ENCODE measurements at places on chromosomes 2 and 18. TPM values are rescaled to one million over a fixed set of nuclear protein-coding genes. Genes with fewer than 3 reads are reported as not detected.

GRCh38 chr2:207225773-207226172 is 60.0 kb upstream of the KLF7 start:
- no peak for DNase-seq

DNA sequence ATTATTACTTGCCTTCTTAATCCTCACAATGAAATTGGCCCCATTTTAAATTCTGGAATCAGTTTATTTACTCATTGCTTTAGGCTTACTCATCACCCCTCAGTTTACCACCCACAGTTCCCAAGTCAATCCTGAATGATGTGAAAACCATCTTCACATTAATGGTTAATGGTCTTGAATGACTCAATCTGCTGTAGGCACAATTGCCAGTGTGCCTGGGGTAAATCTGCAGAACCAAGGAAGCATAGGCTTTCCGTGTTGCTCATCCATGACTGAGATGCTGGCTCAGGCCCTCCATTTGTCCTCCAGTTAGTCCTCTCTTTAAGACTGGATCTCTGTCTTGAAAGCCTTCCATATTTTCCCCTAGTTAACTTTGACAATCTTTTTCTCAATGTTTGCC is 164.5 kb downstream of the PMAIP1 start:
- no peak for DNase-seq

GRCh38 chr18:46942646-46943045 is 25.2 kb downstream of the KATNAL2 start:
- DNase-seq = no peak

DNA sequence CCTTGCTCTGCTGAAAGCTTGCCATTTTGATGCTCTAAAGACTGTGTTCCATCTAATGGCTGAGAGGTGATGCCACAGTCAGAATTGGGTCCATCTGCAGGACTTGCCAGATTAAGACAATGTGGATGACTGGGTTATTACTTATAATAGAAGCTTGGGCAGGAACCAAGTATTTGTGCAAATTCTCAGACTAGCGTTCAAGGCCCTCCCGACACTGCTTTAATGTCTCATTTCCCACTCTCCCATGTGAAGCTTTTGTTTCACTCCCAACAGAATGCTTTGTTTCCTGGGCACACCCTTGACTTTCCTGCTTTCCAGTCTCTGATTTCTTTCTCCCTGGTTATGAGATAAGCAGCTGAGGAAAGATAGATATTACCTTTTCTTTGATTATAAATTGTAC is 215.8 kb downstream of the KCNS3 start:
- DNase-seq = no peak

- no peak for DNase-seq
Measured at GRCh38 chr2:6812857-6813530, 52.7 kb downstream of the CMPK2 start.

CXCR2 gene
- polyA plus RNA-seq = 0.09 TPM

GLI2 gene
- 5.3 TPM for polyA plus RNA-seq

FAM228B gene
- 20.7 TPM for polyA plus RNA-seq

CTLA4 gene
- polyA plus RNA-seq = not detected

Data from hepatocyte (in vitro differentiated cells).